ENCODE measurements at places on chromosomes 5 and 9.

- peak; percentile 79 for DNase-seq
Observed at GRCh38 chr9:80649001-80649420, 1040.3 kb downstream of the TLE1 start.

- peak; percentile 60 for DNase-seq
Observed at GRCh38 chr5:37086466-37087173, 162.6 kb downstream of the CPLANE1 start.

DNA sequence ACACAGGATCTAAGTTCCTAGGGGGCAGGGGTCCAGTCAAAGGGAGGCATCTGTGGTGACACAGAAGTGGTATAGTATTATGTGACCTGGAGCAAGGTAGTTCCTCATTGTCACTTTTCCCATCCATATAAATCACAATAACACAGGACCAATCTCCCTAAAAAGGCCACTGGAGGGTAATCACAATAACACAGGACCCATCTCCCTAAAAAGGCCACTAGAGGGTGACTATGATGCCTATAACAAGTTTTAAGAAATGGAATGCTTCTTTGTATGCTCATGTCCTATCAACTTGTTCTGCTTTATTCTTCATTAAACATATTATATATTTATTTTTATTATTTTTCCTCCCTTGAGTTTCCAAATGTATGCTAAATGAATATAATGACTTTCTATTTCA lies 254.6 kb downstream of the ASTN2 start:
- no peak for DNase-seq

DNA sequence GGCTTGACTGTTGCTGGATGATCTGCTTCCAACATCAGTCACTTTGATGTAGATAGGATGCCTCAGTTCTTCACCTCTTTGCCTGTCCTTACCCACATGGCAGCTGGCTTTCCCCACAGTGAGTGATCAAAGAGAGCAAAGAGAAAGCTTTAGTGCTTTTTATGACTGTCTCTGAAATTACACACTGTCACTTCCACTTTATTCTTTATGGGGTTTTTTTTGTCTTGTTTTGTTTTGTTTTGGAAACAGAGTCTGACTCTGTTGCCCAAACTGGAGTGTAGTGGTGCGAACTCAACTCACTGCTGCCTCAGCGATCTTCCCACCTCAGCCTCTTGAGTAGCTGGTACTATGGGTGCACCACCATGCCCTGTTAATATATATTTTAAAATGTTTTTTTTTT lies 32.4 kb upstream of the C5orf24 start:
- DNase-seq: no peak

- no peak for DNase-seq
Observed at GRCh38 chr5:50547303-50547702, 106.2 kb upstream of the EMB start.

- DNase-seq: no peak
Observed at GRCh38 chr5:14143841-14144585, 871 bp downstream of the TRIO start.

GRCh38 chr9:93120846-93121315 lies 13.2 kb downstream of the NINJ1 start:
- no peak for DNase-seq

DNA sequence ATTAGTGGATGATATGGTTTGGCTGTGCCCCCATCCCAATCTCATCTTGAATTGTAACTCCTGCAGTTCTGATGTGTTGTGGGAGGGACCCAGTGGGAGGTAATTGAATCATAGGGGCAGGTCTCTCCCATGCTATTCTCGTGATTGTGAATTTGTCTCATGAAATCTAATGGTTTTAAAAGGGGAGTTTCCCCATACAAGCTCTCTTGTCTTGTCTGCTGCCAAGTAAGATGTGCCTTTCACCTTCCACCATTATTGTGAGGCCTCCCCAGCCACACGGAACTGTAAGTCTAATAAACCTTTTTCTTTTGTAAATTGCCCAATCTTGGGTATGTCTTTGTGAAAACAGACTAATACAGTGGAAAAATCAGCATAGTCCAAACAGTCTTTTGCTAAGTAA lies 235.5 kb downstream of the TMEM161B start:
- DNase-seq: no peak

- DNase-seq: no peak
Observed at GRCh38 chr5:116579144-116579543, 4.5 kb upstream of the SEMA6A start.

DNA sequence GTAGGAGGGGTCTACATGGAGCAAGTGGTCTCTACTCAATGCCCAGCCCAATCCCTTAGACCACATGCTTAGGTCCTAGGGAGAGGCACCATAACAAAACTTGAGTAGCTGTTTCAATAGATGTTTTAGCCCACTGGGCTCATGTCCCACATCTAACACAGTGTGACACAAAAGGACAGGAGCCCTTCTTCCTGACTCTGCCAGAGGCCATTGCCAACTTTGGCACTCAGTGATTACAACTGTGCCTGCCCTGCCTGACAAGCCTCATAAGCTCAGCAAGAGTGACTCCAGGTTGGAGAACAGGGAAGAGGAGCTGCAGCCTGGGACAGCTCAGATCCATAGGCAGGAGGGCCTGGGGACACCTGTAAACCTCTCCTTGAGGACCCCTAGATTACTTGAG lies 230.8 kb downstream of the ENC1 start:
- no peak for DNase-seq

DNA sequence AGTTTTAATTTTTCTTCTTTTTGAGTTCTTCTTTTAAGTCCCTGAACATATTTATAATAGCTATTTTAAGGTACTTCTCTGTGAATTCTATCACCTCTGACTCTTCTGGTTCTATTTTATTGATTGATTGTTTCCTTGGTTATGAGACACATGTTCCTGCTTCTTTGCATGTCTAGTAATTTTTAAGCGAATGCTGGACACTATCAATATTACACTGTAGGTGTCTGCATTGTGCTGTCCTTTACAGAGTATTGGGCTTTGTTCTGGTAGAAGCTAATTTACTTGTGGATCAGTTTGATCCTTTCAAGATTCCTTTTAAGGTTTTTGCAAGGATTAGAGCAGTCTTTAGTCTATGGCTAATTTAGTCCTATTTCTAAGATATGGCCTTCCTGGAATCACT lies 195.7 kb downstream of the GAPVD1 start:
- DNase-seq: no peak

GRCh38 chr5:139108063-139108824 lies 89.9 kb downstream of the SIL1 start:
- DNase-seq: no peak

DNA sequence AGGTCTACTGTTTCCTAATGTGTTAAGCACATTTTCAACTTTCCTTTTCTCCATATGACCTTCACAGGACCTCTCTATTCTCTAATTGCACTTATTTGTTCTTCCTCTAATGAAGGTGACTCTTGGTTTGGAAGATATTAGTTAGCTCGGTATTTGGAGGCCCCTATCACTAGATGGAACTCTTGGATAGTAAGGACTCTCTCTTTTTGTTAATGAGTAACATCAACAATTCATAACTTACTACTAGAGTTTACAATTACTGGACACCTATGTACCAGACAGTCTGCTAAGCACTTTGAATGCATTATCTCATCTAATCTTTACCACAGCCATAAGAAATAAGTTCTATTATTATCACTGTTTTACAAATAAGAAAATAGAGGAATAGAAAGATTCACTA lies 23.4 kb upstream of the PAM start:
- DNase-seq: no peak

- no peak for DNase-seq
Observed at GRCh38 chr9:87731321-87731720, 5.4 kb downstream of the CTSL start.

DNA sequence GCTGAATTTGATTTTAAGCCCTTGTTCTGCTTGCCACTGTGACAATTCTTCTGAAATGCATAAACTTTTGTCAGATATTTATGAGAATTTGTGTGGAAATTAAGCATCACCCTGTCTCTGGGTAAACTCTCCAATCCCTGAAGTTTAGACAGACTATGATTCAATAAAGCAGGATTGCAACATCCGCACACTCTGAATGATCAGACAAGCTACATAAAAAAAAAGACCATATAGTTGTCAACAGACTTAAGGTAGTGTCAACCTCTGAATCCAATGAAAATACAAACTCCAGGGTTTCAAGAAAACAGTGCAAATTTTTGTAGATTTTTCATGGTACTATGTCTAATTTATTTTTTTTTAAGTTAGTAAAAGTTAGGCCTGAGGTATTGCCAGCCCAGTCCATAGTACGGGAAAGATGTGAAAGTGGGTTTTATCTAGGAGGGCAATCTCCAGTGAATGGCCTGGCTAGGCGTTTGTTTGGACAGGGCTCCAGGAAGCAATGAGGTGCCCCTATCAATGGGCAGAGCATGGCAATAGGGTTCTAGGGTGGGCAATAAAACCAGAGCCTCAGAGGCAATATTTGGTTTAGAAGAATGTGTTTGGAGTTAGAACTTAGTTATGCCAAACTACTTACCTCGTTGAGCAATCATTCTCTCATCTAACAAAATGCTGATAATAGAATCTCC lies 762.6 kb upstream of the SEMA6A start:
- no peak for DNase-seq

DNA sequence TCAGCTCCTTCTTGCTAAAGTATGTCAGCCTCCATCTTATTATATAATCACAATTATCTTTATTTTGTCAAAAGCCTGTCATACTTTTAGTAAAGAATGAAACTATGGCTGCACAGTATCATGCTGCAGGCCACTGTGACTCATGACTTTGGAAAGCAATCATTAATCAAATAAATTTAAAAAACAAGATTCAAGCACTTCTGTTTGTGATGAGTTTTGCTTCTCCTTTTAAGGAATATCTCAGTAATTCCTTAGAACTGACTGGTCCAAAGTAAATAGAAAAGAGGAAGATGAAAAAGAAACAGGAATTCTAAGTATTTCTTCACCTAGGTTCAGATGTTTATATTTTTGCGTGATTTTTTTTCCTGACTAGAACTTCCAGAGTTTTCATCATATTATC lies 83.1 kb downstream of the EDIL3 start:
- DNase-seq: peak; percentile 36

- DNase-seq: no peak
Observed at GRCh38 chr9:73230251-73230650, 78.6 kb downstream of the ANXA1 start.

- no peak for DNase-seq
Observed at GRCh38 chr9:6942406-6942805, 184.6 kb downstream of the KDM4C start.

GRCh38 chr5:111439473-111440075 lies 72.8 kb downstream of the STARD4 start:
- DNase-seq: peak; percentile 68

DNA sequence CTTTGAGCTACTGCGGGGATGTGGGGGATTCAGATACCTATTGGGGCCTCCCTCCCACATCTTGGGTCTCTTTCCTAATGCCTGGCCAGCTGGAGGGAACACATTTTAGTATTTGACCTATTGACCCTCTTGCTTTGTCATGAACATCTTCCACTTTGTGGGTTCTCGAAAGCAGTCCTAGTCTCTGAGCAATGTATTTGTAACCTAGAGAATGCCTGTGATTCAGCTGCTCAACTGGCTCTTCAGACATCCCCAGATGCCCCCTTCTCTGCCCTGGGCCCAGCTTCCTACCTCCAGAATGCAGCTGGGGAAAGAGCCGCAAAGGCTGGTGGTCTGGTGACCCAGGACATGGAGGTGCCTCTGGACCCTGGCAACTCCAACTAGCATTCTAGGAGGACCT lies 32.2 kb downstream of the APTX start:
- DNase-seq: peak; percentile 70

DNA sequence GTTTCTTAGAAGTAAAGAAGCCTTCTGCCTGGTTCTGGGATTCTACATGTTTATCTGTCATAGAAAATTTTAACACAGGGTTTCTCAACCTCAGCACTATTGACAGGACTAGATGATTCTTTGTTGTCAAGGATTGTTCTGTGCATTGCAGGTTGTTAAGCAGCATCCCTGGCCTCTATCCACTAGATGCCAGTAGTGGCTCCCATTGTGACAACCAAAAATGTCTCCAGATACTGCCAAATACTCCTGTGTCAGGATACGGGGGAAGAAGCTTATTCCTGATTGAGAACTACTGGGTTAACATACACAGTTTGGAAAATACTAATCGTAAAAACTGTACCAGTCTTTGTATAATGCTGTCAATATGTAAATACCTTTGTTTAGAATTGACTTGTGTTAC lies 167.1 kb downstream of the NIPBL start:
- no peak for DNase-seq

- DNase-seq: no peak
Observed at GRCh38 chr5:124252747-124253146, 493.7 kb downstream of the ZNF608 start.

DNA sequence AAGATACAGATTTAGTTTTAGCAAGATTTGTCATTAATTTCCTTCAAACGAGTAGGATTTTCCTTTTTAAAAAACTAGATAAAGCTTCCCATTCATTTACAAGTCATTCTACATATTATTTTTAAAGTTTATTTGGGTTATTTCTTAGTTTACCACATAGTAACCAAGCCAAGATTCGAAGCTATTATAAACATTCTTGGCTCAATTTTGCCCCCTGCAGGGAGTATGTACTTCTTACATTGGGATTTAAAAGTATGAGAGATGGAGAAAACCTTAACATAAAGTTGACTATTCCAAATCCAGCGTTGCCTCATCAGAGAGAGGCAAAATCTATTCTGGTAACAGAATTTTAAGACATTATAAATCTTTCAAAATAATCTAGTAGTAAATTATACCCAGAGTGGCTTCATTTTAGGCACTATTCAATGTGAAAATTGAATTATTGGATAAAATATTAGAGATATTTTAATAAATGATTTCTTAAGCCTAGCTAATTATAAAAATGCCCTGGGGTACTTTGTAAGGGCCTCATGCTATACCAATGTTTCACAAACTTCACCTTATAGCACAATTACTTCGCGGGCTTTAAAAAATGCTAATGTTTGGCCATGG lies 39.1 kb downstream of the FBN2 start:
- DNase-seq: peak; percentile 53

DNA sequence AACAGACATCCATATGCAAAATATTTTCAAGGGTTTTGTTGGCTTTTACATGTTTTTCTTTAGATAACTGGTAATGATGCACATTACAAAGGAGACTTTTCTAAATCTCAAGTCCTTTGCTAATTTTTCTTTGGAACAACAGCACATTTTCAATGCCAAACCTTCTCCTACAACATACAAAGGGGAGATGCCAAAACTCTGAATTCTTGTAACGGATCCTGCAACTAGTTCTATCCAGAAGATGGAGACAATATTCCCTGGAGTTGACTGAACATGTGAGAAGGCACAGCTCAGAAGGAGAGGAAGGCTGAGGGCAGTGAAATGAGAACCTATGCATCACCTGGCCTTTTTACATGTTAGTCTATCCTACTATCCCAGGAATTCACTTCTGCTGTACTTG lies 21.0 kb downstream of the DNAJA1 start:
- DNase-seq: no peak

DNA sequence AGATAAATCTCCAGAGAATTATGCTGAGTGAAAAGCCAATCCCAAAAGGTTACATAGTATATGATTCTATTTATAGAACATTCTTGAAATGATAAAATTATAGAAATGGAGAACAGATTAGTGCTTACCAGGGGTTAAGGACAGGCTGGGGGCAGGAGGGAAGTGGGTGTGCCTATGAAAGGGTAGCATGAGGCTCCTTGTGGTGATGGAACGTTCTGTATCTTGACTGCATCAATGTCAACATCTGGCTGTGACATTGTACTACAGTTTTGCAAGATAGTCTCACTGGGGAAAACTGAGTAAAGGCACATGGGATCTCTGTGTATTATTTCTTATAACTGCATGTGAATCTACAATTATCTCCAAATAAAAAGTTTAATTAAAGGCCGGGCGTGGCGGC lies 22.3 kb downstream of the ORM2 start:
- DNase-seq: no peak

- DNase-seq: no peak
Observed at GRCh38 chr5:153953411-153953810, 85.3 kb downstream of the FAM114A2 start.

- peak; percentile 98 for DNase-seq
Observed at GRCh38 chr9:115118879-115119218, 892 bp upstream of the TNC start.

Data from EL (cell line).